ENCODE measurements at places on chromosomes 6 and 20.

- no peak for DNase-seq
Observed at GRCh38 chr6:137494281-137494987, at the start of gene OLIG3. Gene OLIG3 (minus strand): TSS chr6:137494394. CDS start chr6:137494170, 224 bp downstream.

DNA sequence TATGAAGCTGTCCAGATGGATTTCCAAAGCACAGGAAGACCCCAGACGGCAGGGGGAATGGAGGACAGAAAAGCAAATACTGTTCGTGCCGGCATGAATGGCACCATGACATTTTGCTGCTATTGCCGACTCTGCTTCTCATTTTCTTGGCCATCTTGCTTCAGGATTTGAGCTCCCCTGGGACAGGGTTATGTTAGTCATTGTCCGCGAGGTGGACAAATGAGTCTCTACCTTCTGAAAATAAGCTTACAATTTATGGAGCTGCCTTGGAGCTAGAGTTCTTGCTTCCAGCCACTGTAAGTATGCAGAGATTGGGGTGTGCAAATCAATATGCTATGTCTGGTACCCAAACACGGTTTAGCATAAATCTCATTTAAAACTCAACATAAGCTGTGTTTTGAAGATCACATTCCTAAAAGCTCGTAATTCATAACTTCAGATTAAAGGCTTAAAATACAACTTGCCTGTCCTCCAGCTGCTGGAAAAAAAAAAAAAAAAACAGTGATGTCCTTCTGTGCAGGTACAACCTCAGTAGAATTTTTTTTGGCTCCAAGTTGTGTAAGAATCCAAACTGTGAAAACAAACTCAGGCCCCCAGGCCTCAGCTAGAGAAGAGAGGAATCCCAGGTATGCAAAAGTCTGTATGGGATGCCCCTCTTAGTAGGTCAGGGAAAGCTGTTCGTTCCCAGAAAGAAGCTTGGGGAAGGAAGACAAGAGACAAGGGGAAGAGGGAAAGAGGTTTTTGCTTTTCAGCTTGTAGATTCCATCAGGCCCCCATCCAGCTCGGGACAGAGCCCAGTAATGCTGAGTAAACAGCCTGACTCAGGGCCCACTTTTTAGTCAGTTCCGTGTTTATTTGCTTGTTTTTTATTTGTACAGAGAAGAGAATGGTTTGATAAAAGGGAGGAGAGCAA, 184.2 kb upstream of the FOXA2 start:
- DNase-seq, result no peak

DNA sequence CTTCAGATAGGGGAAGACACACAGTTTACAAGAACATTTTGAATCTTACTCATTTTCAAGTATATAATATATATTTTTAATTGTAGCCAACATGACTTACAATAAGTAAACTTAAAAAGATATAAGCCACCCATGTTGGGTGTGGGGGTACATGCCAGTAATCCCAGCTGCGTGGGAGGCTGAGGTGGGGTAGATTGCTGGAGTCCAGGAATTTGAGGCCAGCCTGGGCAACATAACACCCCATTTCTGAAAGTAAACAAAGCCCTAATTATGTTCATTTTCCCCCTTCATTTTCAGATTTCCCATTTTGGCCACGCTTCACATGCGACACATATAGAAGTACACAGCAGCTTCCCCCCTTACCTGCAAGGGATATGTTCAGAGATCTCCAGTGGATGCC, 30.5 kb downstream of the SERPINB6 start:
- DNase-seq, result no peak

GRCh38 chr20:4170621-4171537, 155.5 kb upstream of the RNF24 start:
- no peak for DNase-seq

DNA sequence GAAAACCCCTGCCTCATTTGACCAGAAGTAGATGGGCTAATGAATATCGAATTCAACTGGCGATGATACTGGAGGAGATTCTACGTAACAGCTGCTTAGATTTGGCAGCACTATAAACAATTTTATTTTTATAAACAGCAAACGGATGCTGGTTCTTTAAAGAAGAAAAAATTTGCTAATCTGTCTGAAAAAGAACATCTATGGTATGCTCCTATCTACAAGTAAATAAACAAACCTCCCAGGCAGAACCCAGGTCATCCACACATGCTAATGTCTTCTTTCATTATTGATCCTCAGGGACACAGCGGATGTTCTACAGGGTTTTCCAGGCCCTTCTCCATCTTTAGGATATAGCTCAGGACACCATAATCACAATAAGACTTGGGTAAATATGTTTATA, 291.3 kb downstream of the ALDH8A1 start:
- DNase-seq, result no peak

All from urinary bladder (tissue), 4 donors.